ENCODE measurements at places on chromosomes 16 and 17.

GRCh38 chr17:65538675-65539529 lies 22.5 kb downstream of the AXIN2 start:
- no peak for DNase-seq

- DNase-seq, result peak; percentile 16
These were observed 1.0 kb downstream of the MCRIP1 start for GRCh38 chr17:81831957-81832607.

GRCh38 chr16:11010575-11011221 lies 66.3 kb downstream of the CLEC16A start:
- DNase-seq, result no peak

- no peak for DNase-seq
These were observed 161.0 kb downstream of the GSG1L start for GRCh38 chr16:27902551-27902950.

DNA sequence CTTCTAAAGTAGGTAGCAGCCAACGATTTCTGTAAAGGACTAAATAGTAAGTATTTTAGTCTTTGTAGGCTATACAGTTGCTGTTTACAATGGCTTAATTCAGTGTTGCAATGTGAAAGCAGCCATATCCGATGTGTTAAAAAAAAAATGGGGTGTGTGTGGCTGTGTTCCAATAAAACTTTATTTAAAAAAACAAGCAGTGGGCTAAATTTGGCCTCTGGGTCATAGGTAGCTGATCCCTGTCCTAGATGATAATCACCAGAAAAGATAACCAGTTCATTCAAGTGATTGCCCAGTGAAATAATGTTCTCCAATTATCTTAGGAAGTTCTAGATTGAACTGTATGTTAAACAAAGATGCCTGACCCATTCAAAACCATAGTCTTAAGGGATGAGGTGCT lies 124.3 kb downstream of the MAP2K6 start:
- DNase-seq, result no peak

GRCh38 chr17:2510559-2510958 lies 1.1 kb downstream of the METTL16 start:
- no peak for DNase-seq

DNA sequence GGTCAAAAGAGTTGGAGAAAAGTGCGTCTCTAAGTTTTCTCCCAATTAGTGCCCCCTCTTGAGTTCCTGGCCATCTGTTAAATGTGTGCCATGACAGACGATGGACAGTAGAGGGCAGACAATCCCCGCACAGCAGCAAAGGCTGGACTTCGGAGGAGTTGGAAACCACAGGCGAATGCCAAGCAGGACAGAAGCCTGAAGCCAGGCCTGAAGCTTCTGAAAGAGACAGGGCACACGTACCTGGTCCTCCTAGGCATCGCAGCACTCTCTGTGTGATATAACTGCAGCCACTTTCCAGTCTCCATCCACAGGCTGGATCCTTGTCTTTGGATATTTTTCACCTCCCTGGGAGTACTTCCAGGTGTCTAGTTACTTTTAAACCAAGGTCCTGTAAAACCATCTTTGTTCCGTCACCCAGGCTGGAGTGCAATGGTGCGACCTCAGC lies 14.5 kb downstream of the C17orf100 start:
- DNase-seq, result no peak

DNA sequence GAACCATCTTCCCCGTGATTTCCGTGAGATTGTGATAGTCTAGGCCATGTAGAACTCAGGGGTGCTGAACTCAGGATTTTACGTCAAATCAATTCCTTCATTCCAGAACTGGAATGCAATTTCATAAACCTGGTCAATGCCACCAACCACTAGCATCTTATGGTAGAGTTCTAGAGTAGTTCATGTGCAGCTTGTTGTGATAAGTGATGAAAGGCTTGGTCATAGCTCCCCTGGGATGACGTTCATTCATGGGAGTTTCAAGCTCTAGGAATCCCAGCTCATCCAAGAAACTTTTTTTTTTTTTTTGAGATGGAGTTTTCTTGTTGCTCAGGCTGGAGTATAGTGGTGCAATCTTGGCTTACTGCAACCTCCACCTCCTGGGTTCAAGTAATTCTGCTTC lies 3.7 kb upstream of the DPEP2 start:
- no peak for DNase-seq

DNA sequence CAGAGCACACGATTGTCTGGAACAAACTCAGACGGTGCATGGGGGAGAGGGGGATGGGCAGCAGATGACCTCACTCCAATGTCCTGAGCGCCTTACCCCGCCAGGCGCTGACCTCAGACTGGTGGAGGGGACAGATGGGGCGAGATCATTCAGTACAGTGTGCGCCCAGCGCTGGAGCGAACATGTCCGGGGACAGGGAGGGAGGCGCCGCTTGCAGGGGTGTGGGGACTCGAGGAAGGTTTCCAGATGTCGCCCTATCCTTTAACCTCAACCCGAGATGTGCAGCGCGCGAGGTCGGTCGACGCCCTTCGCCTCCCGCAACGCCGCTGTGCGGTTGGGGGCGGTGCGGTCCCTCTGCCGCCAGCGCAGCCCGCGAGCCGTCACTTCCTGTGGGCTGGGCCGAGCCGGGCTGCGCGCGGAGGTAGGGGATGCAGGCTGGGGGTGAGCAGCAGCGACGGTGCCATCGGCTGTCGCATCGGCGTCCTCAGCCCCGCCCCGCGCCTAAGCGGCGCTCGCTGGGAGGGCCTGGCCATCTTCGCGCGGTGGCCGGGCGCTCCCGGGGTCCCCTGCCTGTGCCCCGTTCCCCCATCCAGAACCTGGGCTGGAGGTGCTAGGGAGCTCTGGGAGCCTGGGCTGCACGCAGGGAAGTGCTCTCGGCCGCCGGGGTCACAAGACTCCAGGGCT lies 5.3 kb upstream of the CDR2L start:
- DNase-seq, result peak; percentile 40

- DNase-seq, result no peak
These were observed 1.4 kb downstream of the CBFA2T3 start for GRCh38 chr16:88975511-88976061.

GRCh38 chr17:48787828-48788227 lies 29.2 kb downstream of the TTLL6 start:
- DNase-seq, result no peak

- no peak for DNase-seq
These were observed 1.8 kb upstream of the FLOT2 start for GRCh38 chr17:28899212-28899815.

DNA sequence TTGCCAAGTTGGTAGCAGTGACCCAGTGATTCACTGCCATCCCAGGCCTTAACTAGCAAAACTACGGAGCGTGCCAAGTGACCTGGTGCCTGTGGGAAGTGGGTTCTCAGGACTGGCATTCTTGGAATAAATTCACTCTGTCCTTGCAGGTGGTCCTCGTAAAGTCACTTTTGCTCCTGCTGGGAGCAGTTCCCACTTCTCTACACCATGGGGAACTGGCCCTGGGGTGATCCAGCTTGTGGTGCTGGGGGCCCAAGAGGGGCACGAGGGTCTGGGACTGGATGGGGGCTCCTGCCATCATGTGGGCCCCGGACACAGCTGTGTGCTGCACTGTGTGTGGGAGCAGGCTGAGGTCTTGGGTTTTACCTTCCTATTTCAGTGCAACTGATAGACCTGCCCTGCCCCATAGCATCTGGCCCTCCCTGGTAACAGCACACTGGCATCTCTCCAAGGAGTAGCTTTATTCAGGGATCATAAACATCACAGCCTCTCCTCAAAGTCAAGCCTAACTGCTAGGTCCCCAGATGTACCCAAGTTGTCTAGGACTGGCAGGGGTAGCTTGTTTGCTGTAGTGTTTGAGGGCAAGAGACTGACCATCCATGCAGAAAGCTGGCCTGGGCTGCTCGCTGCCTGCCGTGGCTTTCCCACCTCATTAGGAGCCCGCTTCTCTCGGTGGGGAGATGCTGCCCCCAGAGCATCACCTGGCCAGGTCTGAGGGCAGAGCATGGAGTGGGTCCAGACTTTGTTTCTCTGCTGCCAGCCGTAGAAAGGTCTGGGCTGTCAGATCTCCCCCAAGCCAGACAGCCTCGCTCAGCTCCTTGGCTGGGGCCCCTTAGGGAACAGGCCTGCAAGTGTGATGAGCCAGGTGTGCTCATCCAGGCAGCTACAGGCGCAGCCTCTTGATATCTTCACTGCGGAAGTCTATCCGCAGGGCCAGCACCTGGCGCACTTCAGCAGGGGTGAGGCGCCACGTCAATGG lies 26.0 kb downstream of the FCSK start:
- no peak for DNase-seq

GRCh38 chr16:89444151-89444723 lies 46.1 kb downstream of the ANKRD11 start:
- no peak for DNase-seq

GRCh38 chr17:17960500-17961030 lies 11.6 kb downstream of the TOM1L2 start:
- no peak for DNase-seq

DNA sequence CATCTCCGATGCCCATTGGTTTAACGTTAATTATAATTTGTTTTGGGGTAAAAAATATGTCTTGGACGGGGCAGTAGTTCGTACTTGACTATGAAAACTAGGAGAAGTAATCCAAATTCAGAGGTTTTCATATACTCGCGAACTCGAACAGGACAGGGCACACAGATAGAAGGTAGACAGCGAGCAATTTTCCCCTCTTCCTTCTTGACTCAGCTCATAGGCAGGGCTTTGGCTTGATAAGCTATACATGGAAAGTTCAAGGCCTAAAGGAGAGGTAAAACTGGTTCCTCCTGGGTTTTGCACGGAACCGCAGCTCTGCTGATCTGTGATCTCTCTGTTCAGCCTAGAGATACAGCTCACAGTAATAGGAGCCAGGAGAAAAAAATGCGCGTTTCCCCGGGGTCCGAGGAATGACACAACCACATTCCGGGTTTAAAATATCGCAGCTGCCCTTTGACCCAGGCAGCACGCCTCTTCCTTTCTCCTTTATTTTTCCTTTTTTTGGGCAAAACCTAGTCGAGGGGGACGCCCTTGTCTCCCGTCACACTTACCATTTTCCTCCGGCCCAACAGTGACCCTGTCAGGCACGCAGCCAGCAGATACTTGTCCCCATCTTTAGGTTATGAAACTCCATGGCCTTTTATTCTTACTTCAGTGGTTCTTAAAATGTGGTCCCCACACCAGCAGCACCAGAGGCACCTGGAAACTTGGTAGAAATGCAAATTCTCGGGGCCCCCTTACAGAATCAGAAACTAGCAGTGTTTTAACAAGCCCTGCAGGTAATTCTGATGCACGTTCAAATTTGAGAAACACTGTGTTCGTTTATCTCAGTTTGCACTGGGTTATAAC lies 1.7 kb upstream of the LASP1 start:
- no peak for DNase-seq

DNA sequence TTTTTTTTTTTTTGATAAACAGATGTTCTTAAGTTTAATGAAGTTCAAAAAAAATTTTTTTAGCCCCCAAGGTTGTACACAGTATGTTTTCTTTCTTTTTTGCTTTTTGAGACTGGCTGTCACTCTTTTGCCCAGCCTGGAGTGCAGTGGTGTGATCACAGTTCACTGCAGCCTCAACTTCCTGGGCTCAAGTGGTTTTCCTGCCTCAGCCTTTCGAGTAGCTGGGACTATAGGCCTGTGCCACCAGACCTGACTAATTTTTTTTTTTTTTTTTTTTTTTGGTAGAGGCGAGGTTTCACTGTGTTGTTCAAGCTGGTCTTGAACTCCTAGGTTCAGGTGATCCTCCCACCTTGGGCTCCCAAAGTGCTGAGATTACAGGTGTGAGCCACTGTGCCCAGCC lies 12.8 kb downstream of the ITGAE start:
- DNase-seq, result no peak

GRCh38 chr16:924806-925205 lies 46.0 kb downstream of the LMF1 start:
- DNase-seq, result no peak

GRCh38 chr17:4177806-4178205 lies 34.8 kb downstream of the CYB5D2 start:
- DNase-seq, result no peak

- no peak for DNase-seq
These were observed 37.4 kb upstream of the TMC5 start for GRCh38 chr16:19380328-19380727.

DNA sequence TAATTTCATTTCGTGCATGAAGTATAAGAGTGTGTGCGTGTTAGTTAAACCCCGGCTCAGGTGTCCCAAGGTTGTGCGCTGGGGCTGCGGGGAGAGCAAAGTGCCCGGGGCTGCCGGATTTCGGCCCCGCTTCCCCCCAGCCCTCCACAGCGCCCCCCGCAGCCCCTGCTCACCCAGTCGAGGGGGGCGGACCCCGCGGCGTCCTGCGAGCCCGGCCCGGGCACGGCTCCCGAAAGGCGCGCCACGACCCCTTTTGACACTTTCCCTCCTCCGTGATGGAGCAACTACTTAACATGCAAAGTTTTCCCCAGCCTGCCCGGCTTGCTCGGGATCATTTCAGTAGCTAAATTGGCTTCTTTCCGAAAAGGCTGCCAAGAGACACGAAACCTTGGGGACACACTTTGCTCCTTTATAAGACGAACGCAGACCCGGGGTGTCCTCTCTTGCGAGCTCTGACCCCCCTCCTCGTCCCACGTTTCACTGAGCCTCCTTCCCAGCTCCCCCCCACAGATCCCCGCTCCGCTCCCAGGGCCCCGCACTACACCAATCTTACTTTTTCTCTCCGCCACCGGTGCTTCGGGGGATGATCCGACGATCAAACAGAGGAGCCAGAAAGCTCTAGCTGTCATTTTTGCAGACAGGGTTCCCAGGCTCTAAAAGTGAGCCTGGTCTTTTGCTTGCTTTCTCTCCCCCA lies 552 bp downstream of the C17orf58 start:
- no peak for DNase-seq

- no peak for DNase-seq
These were observed 53.5 kb upstream of the PABPN1L start for GRCh38 chr16:88919936-88920335.

- DNase-seq, result no peak
These were observed at the start of gene SMTNL2 for GRCh38 chr17:4584101-4584916. Gene SMTNL2, plus strand, starts transcription at chr17:4584529. Its CDS starts 77 bp downstream, at chr17:4584606.

DNA sequence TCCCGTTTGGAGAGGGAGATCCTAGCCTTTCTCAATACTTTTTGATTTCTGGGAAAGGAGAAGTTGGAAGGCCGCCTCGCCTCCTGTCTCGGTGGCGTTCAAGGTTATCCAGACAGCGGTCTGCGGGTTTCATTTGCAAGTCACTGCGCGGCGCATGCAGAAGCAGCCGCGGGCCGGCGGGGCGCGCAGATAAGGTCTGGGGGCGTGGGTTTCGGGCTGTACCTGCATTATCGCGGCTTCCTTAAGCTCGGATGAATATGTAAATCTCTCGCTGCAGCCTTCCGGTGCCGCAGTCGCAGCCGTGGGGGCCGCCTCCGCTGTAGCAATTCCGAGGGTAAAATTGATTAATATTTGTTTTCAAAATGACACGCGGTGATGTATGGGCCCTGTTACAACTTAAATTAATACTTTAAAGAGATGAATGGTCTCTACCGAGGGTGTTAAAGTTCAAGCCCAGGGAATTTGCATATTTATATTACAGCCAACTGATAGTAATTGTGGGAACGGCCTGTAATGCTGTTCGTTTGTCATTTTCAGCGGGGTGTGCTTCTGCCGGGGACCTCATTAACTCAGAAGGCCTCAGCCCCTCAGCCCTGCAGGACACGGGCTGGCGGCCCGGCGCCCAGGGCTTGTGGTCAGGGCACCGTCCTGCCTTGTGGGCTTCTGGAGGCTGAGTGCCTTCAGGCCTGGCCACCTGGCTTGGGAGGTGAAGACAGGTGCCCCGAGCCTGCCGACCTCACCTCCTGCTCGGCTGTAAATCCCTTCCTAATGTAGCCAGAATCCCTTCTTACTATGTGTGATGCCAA lies 99.4 kb downstream of the CYLD start:
- peak; percentile 5 for DNase-seq

- DNase-seq, result no peak
These were observed 10.6 kb downstream of the CHMP1A start for GRCh38 chr16:89646906-89647305.

GRCh38 chr16:57752581-57753447 lies 17.2 kb downstream of the KATNB1 start:
- no peak for DNase-seq

GRCh38 chr16:586047-586644 lies 3.7 kb upstream of the RAB40C start:
- no peak for DNase-seq
